ENCODE measurements at places on chromosomes 2 and 18. TPM values are rescaled to one million over a fixed set of nuclear protein-coding genes. Genes with fewer than 3 reads are reported as not detected.

DNA sequence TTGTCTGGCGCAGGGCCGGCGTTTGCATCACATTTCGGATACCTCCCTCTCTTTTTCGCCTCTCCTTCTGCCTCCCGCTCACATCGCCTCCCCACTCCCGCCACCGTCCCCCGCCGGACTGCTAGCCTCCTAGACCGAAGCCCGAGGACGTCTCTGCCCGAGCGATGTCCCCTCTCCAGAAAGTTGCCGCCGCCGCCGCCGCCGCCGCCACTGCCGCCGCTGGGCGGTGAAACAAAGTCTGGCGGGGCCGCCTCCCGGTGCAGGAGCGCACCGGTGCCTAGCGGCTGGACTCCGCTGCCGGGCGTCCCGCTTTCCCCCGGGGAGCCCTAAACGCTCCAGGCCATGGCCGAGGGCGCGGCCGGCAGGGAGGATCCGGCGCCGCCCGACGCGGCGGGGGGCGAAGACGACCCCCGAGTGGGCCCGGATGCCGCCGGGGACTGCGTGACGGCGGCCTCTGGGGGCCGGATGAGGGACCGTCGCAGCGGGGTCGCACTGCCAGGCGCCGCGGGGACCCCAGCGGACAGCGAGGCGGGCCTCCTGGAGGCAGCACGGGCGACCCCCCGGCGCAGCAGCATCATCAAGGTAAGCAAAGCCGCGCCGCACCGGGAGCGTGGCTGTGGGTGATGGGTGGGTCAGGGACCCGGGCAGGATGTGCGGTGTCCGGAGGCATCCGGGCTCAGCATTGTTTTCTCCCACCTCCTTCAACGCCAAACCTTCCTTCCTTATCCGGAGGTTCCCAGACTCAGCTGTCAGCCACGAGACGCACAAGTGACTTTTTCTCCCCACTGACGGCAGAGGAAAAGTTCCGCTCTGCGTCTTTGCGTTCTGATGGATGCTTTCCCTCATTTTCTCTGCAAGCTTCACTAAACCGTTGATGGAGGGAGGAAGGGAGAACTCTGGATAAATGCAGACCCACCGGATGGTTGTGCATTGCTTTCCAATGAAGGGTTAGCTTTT, 643 bp downstream of the PLCL1 start:
- no peaks in the 10 kb centered on the region for H3K4me1 ChIP-seq
- H3K27me3 ChIP-seq: peaks cover 54% of the 10 kb centered on the region
- H3K4me3 ChIP-seq: peak overlapping the region; percentile 33

- H3K36me3 ChIP-seq: no peaks in the 10 kb centered on the region
- H3K27me3 ChIP-seq: no peaks in the 10 kb centered on the region
- no peak for DNase-seq
Observed at GRCh38 chr2:33521791-33522281, 45.4 kb downstream of the RASGRP3 start.

GRCh38 chr2:225488743-225489142, 89.2 kb downstream of the NYAP2 start:
- no peaks in the 10 kb centered on the region for H3K4me1 ChIP-seq
- no peaks in the 10 kb centered on the region for H3K36me3 ChIP-seq
- no peak for DNase-seq
- no peak overlapping the region for H3K27ac ChIP-seq

- H3K4me3 ChIP-seq: no peak overlapping the region
- H3K36me3 ChIP-seq: no peaks in the 10 kb centered on the region
- no peaks in the 10 kb centered on the region for H3K27me3 ChIP-seq
- no peak overlapping the region for H3K27ac ChIP-seq
- no peaks in the 10 kb centered on the region for H3K4me1 ChIP-seq
- no peak for DNase-seq
Observed at GRCh38 chr2:102871707-102872106, 109.9 kb downstream of the TMEM182 start.

- no peaks in the 10 kb centered on the region for H3K36me3 ChIP-seq
- no peak overlapping the region for H3K27ac ChIP-seq
- H3K4me1 ChIP-seq: no peaks in the 10 kb centered on the region
- DNase-seq: no peak
- H3K27me3 ChIP-seq: no peaks in the 10 kb centered on the region
- no peak overlapping the region for H3K4me3 ChIP-seq
Observed at GRCh38 chr2:14234911-14235310, 397.6 kb upstream of the LRATD1 start.

- H3K27ac ChIP-seq: no peak overlapping the region
- no peaks in the 10 kb centered on the region for H3K36me3 ChIP-seq
- no peak for DNase-seq
- no peaks in the 10 kb centered on the region for H3K27me3 ChIP-seq
- no peaks in the 10 kb centered on the region for H3K4me1 ChIP-seq
Observed at GRCh38 chr2:73408198-73408597, 22.6 kb downstream of the ALMS1 start.

- no peaks in the 10 kb centered on the region for H3K27me3 ChIP-seq
- no peak overlapping the region for H3K27ac ChIP-seq
- no peak overlapping the region for H3K4me3 ChIP-seq
- H3K36me3 ChIP-seq: no peaks in the 10 kb centered on the region
- no peak for DNase-seq
Observed at GRCh38 chr18:10912790-10913545, 236.4 kb downstream of the PIEZO2 start.

Gene ZNF396
- total RNA-seq: 2.8 TPM

Gene GFPT1
- total RNA-seq: 53.0 TPM

Gene PRADC1
- 18.6 TPM for total RNA-seq

GRCh38 chr2:118548880-118549488, 298.5 kb downstream of the EN1 start:
- no peak overlapping the region for H3K27ac ChIP-seq
- H3K36me3 ChIP-seq: no peaks in the 10 kb centered on the region
- H3K4me1 ChIP-seq: no peaks in the 10 kb centered on the region
- no peak for DNase-seq
- no peak overlapping the region for H3K4me3 ChIP-seq
- no peaks in the 10 kb centered on the region for H3K27me3 ChIP-seq

DNA sequence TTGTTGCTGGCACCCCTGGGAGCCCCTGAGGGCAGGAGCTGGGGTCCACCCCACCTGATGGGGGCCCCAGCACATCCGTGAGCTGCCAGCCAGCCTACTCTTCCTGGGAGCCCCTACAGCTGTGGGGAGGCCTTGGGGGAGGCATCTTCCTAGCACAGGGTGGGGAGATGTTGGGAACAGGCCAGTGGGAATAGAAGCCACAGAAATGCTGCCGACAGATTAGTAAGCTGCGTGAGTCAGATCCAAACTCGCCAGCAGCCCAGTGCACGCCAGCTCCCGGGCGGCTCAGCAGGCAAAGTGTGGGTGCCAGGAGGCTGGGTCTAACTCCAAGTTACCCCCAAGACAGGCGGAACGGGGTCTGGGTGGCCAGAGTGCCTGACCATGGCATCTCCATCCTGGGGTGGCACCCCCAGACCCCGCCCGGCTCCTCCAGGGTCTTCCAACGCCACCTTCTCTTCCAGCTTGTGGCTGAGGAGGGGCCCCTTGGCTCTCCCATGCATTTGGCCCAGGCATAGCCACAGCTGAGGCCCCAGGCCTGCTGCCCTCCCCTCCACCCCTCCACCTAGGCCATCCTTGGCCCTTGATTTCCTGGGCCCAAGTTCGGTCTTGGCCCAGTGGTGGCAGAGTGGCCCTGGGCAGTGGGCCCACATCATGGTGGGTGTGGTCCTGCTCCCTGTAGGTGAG, 15.3 kb downstream of the CROCC2 start:
- no peaks in the 10 kb centered on the region for H3K27me3 ChIP-seq
- DNase-seq: no peak
- peaks cover 62% of the 10 kb centered on the region for H3K4me1 ChIP-seq

Gene ABHD3
- 23.3 TPM for total RNA-seq

- H3K27me3 ChIP-seq: peaks cover 2% of the 10 kb centered on the region
- H3K36me3 ChIP-seq: no peaks in the 10 kb centered on the region
Observed at GRCh38 chr2:102256276-102256675, 55.1 kb upstream of the IL1RL1 start.

DNA sequence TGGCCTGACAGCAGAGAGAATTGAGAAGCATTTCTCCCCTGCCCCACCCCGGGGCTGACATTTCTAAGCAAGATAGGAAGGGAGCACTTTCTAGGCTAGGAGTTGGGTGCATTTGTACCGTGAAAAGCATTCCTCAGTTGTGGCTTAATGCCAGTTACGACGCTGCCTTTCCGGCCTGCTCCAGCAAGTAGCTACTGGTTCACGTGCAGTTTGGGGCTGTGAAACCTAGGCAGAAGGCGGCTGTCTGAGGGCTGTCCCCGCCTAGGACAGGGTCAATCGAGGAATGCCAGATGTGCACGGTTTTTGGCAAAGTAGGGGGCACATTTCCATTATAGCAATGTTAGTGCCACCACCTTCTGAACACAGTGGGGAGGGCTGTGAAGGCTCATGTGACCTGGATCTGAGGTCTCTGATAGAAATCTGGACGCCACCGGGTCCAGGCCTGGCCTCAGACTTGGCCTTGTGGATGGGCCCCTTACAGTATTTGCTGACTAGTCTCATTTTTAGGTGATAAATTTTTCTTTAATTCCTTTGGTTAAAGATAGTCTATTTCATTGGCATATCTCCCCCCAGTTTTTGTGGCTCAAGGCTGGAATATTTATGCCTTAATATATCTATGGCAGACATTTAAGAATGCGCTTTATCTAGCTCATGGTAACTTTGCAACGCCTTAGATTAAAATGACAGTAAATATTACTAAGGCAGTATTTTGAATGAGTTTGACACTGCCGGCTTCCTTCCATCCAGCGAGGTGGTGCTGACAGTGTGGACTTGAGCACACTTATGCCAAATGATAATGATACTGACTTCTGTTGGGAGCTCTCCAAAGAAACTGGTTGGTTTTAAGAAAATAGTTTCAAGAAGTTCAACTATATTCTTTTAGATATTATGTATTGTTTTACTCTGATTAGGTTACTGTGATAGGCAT, 78.7 kb downstream of the LPIN1 start:
- peaks cover 12% of the 10 kb centered on the region for H3K4me1 ChIP-seq
- H3K36me3 ChIP-seq: peaks cover 11% of the 10 kb centered on the region
- no peak overlapping the region for H3K4me3 ChIP-seq
- no peaks in the 10 kb centered on the region for H3K27me3 ChIP-seq

Gene CNRIP1
- total RNA-seq: not detected

Gene MATN3
- 3.5 TPM for total RNA-seq

- no peaks in the 10 kb centered on the region for H3K27me3 ChIP-seq
- no peak overlapping the region for H3K4me3 ChIP-seq
- DNase-seq: no peak
- no peaks in the 10 kb centered on the region for H3K36me3 ChIP-seq
- no peaks in the 10 kb centered on the region for H3K4me1 ChIP-seq
Observed at GRCh38 chr2:84844141-84844540, 36.7 kb downstream of the TRABD2A start.

DNA sequence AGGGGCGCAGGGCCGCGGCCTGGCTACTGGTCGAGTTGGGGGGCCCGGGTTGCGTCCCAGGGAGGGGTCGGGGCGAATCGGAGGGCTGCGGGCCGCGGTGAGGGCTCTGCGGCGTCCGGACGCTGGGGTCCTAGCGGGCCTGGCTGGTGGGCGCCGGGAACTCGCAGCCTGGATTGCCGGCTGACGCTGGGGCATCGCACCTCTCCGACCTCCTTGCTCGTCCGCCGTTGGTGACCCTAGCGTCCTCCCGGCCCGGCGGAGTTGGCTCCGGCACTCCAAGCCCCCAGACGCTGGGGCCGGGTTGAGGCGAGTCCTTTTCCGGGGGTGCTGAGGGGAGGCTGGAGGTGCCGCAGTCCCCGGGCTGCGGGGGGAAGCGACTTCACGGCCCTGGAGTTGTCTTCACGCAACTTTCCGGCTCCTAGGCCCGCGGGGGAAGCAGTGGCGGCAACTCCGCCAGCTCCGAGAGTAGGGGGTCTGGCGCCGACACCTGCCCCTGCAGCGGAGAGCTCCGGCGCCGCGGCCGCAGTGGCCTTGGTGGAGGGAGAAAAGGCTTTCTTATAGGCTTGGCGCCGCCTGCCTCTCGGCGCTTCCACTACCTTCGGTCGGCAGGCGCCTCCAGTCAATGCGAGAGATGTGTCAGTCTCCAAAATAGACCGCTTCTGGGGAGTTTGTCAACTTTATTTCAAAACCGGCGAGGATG, 70.3 kb downstream of the HAUS1 start:
- peak overlapping the region; percentile 66 for H3K27ac ChIP-seq
- peaks cover 8% of the 10 kb centered on the region for H3K4me1 ChIP-seq
- no peak for DNase-seq
- H3K27me3 ChIP-seq: no peaks in the 10 kb centered on the region

Gene EFHD1
- total RNA-seq: 73.5 TPM

- H3K36me3 ChIP-seq: no peaks in the 10 kb centered on the region
- no peak overlapping the region for H3K4me3 ChIP-seq
- no peaks in the 10 kb centered on the region for H3K27me3 ChIP-seq
- peaks cover 10% of the 10 kb centered on the region for H3K4me1 ChIP-seq
Observed at GRCh38 chr18:23049698-23050373, 85.4 kb upstream of the CABLES1 start.

GRCh38 chr2:238667008-238667407, 180.9 kb upstream of the TWIST2 start:
- no peaks in the 10 kb centered on the region for H3K27me3 ChIP-seq
- no peak for DNase-seq
- no peaks in the 10 kb centered on the region for H3K36me3 ChIP-seq
- no peak overlapping the region for H3K4me3 ChIP-seq

GRCh38 chr2:135756692-135757091, 15.0 kb downstream of the UBXN4 start:
- H3K27me3 ChIP-seq: no peaks in the 10 kb centered on the region
- H3K4me3 ChIP-seq: no peak overlapping the region
- H3K4me1 ChIP-seq: no peaks in the 10 kb centered on the region
- peaks cover 39% of the 10 kb centered on the region for H3K36me3 ChIP-seq
- DNase-seq: no peak
- no peak overlapping the region for H3K27ac ChIP-seq

Gene GREB1L
- 11.0 TPM for total RNA-seq

GRCh38 chr2:238346544-238346943, 26.2 kb downstream of the TRAF3IP1 start:
- peaks cover 3% of the 10 kb centered on the region for H3K36me3 ChIP-seq
- H3K27me3 ChIP-seq: no peaks in the 10 kb centered on the region
- H3K4me1 ChIP-seq: no peaks in the 10 kb centered on the region
- no peak overlapping the region for H3K4me3 ChIP-seq

GRCh38 chr2:199509403-199509802, 51.7 kb upstream of the SATB2 start:
- peaks cover 8% of the 10 kb centered on the region for H3K27me3 ChIP-seq
- no peaks in the 10 kb centered on the region for H3K4me1 ChIP-seq
- H3K4me3 ChIP-seq: no peak overlapping the region
- H3K36me3 ChIP-seq: no peaks in the 10 kb centered on the region
- H3K27ac ChIP-seq: no peak overlapping the region
